ENCODE measurements at places on chromosomes 6 and 20.
A peak's percentile ranks its signal among the peaks of the same experiment; 100 is the strongest.

- no peak for DNase-seq
Observed at GRCh38 chr6:16694781-16695578, 66.3 kb downstream of the ATXN1 start.

DNA sequence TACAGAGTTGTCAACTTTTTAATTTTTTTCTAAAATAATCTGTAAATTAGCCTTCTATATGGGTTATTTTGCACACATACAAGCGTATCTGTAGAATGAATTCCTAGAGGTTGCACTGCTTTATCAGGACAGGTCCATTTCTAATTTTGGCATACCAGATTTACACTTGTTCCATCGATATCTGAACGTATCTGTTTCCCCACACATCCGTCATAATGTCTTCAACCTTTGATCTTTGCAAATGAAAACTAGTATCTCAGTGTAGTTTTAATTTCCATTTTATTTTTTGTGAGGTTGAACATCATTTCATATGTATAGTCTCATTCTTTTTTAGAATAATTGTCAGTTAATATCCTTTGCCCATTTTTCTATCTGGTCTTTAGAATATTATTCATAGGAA is 22.7 kb downstream of the SENP6 start:
- no peak for DNase-seq

DNA sequence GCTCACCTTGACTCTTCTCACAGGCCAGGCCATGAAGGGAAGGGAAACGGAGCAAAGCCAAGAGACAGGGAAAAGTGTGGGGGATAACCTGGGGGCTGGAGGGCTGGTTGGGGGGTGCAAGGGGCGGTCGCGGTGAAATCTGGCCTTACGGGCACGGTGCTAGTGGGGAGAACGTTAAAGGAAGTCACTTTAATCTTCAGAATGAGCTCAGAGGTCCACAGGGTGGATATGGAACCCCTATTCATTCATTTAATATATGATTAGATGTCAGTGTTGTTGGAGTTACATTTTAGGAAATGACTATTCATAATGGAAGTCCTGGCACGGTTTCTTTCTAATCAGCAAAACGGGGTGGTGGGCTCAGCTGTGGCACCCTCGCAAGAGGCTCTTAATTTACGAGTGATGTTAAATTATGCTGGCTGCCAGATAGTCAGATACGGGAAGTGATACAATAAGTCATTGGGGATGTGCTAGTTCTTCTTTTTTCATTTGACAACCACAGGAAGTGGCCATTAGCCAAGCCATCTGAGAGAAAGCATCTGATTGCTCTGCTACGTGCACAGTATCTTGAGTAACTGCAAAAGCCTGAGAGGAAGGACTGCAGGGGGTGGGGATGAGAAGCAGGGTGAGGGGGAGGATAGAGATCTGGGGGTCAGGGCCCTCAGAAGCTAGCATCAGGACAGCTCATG is 253.0 kb downstream of the QKI start:
- DNase-seq, result no peak

DNA sequence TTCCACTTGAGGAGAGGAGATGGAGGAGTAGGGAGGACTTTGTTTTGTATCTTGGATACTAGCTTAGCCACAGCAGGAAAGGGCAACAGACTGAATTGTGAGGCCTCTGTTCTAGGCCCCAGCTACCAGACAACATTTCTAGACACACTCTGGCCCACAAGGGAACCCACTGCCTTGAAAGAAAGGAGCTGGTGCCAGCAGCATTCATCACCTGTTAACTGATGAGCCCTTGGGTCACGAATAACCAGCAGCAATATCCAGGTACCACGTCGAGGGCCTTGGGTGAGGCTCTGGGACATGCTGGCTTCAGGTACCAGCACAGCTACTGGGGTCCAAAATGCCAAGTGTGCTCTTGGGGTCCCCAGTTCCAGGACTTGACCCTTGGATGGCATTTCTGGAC is 165.5 kb downstream of the PRKN start:
- no peak for DNase-seq

GRCh38 chr20:62293111-62293784 is 9.5 kb upstream of the ADRM1 start:
- peak; percentile 20 for DNase-seq

- DNase-seq, result no peak
Observed at GRCh38 chr6:136405420-136406029, 115.9 kb upstream of the BCLAF1 start.

- DNase-seq, result no peak
Observed at GRCh38 chr6:119658917-119659316, 309.4 kb upstream of the MAN1A1 start.

- no peak for DNase-seq
Observed at GRCh38 chr6:113403966-113404595, 453.1 kb upstream of the MARCKS start.

All from neural progenitor cell (in vitro differentiated cells).